Activated naive CD8-positive, alpha-beta T cell treated with anti-CD3 and anti-CD28 coated beads, Interleukin-2, amount 50 U/mL, for 24 hours (primary cell): ENCODE measurements at places on chromosomes 5 and 9.
A peak's percentile ranks its signal among the peaks of the same experiment; 100 is the strongest.

DNA sequence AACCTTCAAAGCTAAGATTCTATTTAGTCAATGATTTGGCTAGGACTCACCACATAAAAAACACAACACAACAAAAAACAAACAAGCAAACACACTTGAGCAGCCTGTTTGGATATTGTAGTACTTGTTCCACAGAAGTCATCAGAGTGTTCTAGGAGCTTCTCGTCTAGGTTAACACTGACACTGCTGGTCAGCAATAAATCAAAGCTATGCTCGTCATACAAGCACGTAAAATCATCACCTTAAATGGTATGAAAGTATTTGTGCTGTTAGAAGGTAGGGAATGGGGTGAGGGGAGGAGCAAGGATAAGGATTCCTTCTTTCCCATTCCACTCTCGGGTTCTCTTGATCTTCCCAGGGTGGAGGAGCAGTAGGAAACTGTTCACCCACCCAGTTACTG, 88.0 kb downstream of the ARL15 start:
- no peak for DNase-seq
- peaks cover 3% of the 10 kb centered on the region for H3K4me1 ChIP-seq
- H3K36me3 ChIP-seq = peaks cover 3% of the 10 kb centered on the region
- no peak overlapping the region for H3K4me3 ChIP-seq

DNA sequence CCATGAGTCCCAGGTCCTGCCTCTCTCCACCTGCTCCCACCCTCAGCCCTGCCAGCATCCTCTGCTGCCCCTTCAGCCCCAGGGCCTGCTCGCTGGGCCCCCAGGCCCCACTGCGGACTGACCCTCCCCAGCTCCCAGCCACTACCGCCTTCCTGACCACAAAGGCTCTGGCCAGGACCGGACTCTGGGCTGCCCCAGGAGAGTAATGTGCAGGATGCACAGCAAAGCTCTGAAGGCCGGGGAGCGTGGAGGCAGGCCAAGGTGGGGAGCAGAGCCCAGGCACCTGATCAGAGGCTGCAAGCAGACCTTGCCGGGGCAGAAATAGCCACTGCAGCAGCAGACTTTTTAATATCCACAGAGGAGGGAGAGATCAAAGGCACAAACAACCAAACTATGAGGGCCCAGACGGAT, 27.9 kb downstream of the IPPK start:
- H3K4me3 ChIP-seq = no peak overlapping the region
- no peaks in the 10 kb centered on the region for H3K27me3 ChIP-seq
- DNase-seq = no peak
- no peaks in the 10 kb centered on the region for H3K4me1 ChIP-seq
- H3K27ac ChIP-seq = no peak overlapping the region

DNA sequence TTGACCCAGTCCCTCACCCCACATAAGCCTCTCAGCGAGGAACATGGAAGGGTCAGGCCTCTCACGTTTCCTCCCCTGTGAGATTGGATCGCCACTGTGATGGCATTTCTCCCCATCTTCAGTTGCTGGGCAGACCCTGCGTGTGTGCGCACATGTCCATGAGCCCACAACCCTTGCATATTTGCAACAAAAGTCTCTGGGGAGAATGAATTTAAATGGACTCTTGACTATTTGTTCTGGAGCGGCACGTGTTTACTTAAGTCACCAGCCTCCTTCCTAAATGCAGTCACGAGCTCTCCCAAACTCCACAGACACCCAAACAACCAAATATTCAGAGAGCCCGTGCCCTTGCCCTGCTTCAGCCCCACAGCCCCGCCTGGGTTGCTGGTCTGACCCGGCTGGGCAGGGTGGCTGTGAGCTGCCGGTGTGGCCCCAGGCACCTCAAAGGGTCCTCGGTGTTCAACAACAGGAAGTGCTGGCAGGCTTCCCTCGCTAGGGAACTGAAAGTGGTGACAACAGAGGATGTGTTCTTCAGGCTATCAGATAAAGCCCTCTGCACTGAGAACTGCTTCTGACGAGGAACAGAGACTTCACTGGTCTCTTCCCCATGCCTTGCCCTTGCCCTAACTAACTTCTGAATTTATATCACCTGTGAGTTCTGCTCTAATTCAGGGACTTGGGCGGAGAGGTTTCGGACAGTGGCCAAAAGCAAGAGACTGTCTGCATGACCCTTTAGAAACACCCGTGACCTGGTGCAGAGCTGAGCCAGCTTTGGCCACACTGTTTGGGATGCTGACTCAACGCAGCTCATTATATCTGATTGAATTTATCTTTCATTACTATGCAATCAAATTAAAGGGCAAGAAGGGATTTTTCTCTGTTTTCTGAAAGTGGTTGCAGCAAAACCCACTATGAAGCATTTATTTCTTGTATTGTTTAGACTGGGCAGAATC, 19.2 kb upstream of the CD180 start:
- peaks cover 49% of the 10 kb centered on the region for H3K4me1 ChIP-seq
- H3K4me3 ChIP-seq = peak overlapping the region; percentile 61
- no peaks in the 10 kb centered on the region for H3K27me3 ChIP-seq
- peak; percentile 67 for DNase-seq
- peak overlapping the region; percentile 85 for H3K27ac ChIP-seq
- no peaks in the 10 kb centered on the region for H3K36me3 ChIP-seq

DNA sequence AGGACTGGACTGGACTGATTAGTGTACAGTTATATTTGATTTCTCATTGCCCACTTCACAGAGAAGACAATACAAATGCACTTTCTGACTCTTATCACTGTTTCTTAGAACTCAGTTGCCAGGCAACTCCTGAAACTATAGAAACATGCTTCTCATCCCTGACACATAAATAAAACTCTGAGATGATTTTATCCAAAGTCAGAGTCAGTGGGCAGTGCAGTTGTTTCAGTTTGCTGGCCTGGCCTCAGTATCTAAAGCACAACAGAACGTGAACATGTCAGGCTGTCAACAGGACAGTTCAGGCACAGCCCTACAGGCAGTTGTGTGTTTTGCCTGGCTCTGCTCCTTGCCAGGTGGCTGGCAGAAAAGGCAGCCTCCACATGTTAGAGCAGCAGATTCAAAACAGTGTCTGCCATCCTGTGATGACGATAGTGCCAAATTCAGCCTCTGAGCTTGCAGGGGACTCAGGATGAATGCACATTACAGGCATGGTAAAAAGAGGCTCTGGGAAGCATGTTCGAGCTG, 65.1 kb upstream of the CCDC152 start:
- no peak overlapping the region for H3K4me3 ChIP-seq
- no peak for DNase-seq
- H3K36me3 ChIP-seq = no peaks in the 10 kb centered on the region
- no peaks in the 10 kb centered on the region for H3K27me3 ChIP-seq

- H3K27ac ChIP-seq = no peak overlapping the region
- H3K36me3 ChIP-seq = peaks cover 4% of the 10 kb centered on the region
- H3K4me1 ChIP-seq = peaks cover 27% of the 10 kb centered on the region
- H3K4me3 ChIP-seq = no peak overlapping the region
- DNase-seq = no peak
These were observed 1.8 kb downstream of the HACD4 start for GRCh38 chr9:21029661-21030060.

DNA sequence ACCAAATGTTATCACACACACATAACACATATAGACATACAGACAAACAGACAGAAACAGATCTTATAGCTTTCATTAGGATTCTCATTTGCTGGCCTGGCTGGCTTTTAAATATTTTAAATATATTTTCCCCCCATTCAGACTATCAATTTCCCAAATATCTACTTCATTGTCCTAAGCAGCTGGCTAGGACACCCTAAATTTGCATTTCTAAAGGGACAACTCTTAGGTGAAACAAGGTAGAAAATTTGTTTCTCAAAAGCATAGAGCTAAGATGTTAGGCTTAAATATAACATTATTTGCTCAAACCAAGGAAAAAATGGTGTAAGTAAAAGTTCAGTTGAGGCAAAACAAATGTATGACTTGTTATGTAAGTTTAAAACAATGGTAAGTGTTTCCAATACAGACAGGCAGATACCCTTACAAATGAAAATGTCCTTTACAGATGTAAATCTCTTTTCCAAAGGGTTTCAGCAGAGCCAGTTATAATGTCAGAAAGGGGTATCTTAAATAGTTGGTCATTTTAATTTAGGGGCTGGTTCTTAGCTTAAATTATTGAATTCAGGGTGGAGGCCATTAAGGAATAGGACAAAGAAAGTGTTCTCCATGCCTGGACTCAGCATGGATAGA, 522.8 kb downstream of the DMRTA1 start:
- no peaks in the 10 kb centered on the region for H3K27me3 ChIP-seq
- no peaks in the 10 kb centered on the region for H3K4me1 ChIP-seq
- DNase-seq = no peak
- H3K27ac ChIP-seq = no peak overlapping the region
- no peak overlapping the region for H3K4me3 ChIP-seq
- H3K36me3 ChIP-seq = no peaks in the 10 kb centered on the region

DNA sequence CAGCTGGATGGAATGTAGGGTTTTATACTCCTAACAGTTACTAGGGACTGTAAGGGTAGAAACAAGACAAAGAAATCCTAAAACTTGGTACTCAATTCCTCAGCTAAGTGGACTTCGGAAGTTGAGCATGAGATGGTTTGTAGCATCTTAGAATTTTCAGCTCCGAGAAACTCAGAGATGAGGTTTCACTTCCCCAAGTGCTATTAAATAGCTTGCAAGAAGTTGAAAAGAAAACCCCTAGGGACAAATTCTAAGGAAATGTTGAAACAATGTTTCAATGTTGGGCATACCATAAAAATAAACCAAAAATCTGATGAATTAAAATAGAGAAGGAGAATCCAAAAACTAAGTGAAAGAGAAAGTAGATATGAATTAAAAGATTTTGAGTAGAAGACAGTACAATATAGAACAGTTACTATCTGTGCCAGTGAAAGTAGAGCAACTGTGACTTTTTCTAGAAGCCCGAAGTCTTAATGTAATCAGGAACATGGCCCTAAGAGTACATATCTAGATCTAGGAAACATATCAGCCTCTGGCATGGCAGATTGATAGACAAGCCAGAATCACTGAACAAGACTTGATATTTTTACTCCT, 308.6 kb upstream of the RGMB start:
- H3K36me3 ChIP-seq = no peaks in the 10 kb centered on the region
- H3K4me1 ChIP-seq = no peaks in the 10 kb centered on the region
- no peaks in the 10 kb centered on the region for H3K27me3 ChIP-seq
- no peak overlapping the region for H3K27ac ChIP-seq

- no peak for DNase-seq
- H3K36me3 ChIP-seq = peaks cover 4% of the 10 kb centered on the region
- H3K4me3 ChIP-seq = no peak overlapping the region
- H3K27me3 ChIP-seq = peaks cover 2% of the 10 kb centered on the region
These were observed 30.3 kb downstream of the SLC25A46 start for GRCh38 chr5:110769000-110769681.

GRCh38 chr5:53191548-53192165, 82.1 kb upstream of the MOCS2 start:
- no peak overlapping the region for H3K4me3 ChIP-seq
- DNase-seq = no peak
- H3K36me3 ChIP-seq = peaks cover 3% of the 10 kb centered on the region
- peaks cover 27% of the 10 kb centered on the region for H3K27me3 ChIP-seq

- peaks cover 51% of the 10 kb centered on the region for H3K27me3 ChIP-seq
- no peak overlapping the region for H3K27ac ChIP-seq
- DNase-seq = peak; percentile 4
- no peak overlapping the region for H3K4me3 ChIP-seq
- H3K4me1 ChIP-seq = peaks cover 16% of the 10 kb centered on the region
- H3K36me3 ChIP-seq = no peaks in the 10 kb centered on the region
These were observed 2.7 kb downstream of the KLF4 start for GRCh38 chr9:107486674-107487520.
